ENCODE measurements at places on chromosomes 1 and 21.

- no peak for DNase-seq
Observed at GRCh38 chr1:184810735-184811343, 56.2 kb upstream of the EDEM3 start.

- no peak for DNase-seq
Observed at GRCh38 chr1:71166178-71167173, 85.6 kb upstream of the ZRANB2 start.

DNA sequence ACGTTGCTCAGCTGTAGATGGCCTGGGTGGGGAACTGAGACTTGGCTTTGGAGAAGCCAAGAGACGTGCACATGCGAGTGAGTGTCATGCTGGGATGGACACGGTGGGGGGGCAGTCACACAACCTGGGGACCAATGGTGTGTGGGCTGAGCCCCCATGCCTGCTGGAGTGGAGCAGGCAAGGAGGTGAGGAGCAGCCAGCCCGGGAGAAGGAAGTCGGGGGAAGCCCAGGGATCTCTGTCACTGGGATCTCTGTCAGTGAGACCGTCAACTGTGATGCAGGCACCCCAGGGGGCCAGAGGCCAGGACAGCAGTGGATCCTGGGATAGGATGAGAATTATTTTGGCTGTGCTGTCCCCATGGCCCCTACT, 11.0 kb upstream of the ZNF669 start:
- DNase-seq: no peak

DNA sequence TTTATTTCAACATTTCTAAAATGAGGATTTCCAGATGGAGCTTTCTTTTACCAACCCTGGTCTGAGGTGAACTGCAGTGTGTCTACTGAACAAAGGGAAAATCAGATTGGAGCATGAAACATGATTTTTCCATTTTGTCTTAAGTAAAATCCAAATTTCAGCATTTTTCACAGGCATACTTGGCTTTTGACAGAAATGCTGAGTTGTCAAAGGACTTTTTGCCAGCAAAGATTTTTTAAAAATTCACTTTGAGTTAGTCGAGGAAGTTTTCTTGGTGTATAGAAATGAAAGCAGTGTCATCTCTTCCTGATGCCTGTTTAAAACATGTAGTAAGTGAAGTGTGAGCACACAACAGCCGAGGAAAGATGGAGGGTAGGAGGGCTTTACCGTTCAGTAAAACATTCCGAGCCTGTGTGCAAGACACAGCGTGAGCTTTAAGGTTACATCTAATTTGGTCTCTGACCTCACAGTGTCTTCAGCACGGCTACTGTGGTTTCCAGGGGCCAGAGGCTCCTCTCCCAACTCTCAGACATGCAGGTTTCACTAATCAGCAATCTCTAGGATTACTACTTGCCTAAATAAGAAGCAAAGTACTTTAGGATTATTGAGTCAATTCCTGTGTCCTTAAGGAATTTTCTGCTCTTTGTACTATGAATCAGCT, 45.9 kb downstream of the SAMD13 start:
- no peak for DNase-seq

GRCh38 chr1:22861764-22862440, 110.8 kb downstream of the LACTBL1 start:
- peak; percentile 26 for DNase-seq

- no peak for DNase-seq
Observed at GRCh38 chr1:32965251-32965747, 690 bp upstream of the RNF19B start.

DNA sequence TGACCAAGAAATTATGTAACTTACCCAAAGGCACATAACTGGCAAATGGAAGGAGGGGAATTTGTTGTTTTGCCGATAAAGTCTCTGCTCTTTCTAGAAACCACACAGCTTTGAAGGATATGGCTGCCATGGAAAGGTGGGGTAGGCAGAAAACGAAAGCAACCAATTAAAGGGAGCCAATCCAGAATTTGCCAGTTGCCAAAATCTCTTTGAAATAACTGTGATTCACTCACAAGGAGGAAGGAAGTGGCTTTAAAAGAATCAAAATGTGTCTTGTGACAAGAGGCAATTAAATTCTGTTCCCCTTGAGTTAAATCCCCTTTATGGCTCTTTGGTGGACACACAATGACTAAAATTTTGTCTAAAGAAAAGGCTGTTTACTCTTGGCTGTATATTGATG, 61.2 kb upstream of the CCDC190 start:
- DNase-seq: no peak

DNA sequence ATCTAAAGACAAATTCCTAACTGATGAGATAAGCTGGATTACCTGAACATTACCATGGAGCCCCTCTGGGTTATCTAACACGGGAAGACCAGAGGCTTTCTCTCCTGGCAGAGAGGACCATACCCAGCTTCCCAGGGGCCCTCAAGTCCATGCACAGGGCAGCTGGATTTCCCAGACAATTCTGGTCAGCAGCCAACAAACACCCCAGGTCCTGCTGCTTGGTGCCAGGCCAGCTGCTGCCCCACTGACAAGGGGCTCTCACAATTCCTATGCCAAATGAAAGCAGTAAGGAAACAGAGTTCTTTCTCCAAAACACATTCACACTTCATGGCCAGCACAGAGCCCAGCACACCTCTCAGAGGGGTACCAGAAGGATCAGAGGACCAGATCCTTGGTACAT, 114.2 kb downstream of the HLCS start:
- no peak for DNase-seq

GRCh38 chr1:30904962-30905335, 3.6 kb downstream of the SDC3 start:
- no peak for DNase-seq

GRCh38 chr1:29282924-29283803, 46.8 kb downstream of the PTPRU start:
- DNase-seq: peak; percentile 39

DNA sequence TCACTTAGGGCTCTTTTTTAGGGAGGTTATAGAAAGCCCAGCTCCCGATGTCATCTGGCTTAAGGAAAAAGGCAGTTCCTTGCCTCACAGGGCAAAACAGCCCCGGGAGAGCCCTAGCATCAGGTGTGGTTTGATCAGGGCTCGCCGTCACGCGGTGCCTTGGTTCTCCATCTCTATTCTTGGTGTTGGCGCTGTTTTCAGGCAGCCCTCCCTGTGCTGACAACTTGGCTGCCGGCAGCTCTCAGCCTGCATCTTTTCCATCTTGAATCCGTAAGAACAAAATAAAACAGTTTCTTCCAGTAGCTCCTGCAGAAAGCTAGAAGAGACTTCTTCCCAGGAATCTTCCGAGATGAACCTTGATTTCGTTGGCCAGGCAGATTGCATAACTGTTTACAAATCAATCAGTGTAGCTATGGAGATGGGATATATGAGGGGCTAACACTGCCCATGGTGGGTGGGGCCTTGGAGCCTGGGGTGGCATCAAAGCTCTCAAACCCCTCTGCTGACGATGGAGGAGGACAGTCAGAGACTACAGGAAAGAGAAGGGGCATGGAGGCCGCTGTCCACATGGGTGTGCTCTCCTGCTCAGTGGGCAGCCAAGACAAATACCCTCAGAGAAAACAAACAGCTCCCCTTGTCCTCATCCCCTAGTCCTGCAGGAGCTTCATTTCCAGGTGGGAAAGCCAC, 370.7 kb upstream of the C1orf174 start:
- no peak for DNase-seq

- no peak for DNase-seq
Observed at GRCh38 chr1:76250271-76250670, 175.7 kb downstream of the ST6GALNAC3 start.

- no peak for DNase-seq
Observed at GRCh38 chr1:97802011-97802410, 118.8 kb downstream of the DPYD start.

DNA sequence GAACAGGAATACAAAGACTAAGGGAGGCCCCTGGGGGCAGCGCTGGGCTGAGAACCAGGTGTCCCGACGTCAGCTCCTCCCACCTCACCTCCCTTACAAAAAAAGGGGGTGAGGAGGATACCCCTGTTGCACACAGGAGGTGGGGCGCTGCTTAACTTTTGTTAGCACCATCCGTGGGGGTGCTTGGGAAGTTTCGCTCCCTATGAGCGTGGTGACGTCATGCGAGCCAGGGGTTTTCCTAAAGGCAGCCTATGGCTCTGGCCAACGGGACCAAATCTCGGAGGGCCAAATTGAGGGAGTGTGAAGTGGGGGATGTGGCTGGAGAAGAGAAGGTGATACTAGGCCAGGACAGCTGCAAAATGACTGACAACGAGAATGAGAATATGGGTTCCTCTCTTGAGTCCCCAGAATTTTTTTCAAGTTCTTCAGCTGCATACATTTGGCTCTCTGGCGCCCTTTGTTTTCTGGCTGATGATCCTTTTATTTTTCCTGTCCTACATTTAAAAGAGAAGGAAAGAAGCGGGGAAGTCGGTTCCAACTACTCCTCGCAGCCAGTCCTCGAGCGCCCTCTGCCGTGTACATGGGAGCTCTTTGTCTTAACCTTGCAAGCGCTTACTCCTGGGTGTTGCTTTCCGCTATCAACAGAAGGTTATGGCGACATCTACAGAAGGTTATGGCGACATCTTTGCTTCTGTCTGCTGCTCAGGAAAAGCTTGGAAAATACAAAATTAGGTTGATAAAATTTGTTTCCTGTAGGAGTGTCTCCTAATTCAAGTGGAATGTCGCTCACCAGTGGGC, 48.0 kb upstream of the ZC3H11B start:
- peak; percentile 62 for DNase-seq

- no peak for DNase-seq
Observed at GRCh38 chr21:36377391-36377842, 7.8 kb upstream of the CHAF1B start.

GRCh38 chr1:94315552-94316116, 78.2 kb upstream of the ARHGAP29 start:
- DNase-seq: no peak

GRCh38 chr1:88973520-88974137, 18.8 kb downstream of the KYAT3 start:
- no peak for DNase-seq

GRCh38 chr1:153946622-153947241, at the start of gene DENND4B:
Gene DENND4B, minus strand, starts transcription at chr1:153946718. Its CDS starts 2,344 bp downstream, at chr1:153944374.
- DNase-seq: peak; percentile 76

DNA sequence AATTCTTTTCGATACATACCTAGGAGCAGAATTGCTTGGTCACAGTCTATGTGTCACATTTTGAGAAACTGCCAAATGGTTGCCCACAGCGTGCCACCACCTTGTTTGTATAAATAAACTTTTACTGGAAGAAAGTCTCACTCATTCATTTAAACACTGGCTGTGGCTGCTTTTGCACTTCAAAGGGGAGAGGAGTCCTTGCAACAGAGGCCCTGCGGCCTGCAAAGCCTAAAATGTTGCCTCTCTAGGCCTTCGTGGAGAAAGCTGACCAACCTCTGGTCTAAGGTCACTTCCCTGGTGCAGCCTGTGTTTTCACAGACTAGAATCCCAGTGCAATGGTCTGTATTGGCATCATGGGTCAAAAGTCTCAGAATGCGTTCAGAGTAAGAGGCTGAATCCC, 8.3 kb downstream of the RIPK4 start:
- no peak for DNase-seq

GRCh38 chr1:182867861-182868260, 28.7 kb downstream of the DHX9 start:
- DNase-seq: no peak

DNA sequence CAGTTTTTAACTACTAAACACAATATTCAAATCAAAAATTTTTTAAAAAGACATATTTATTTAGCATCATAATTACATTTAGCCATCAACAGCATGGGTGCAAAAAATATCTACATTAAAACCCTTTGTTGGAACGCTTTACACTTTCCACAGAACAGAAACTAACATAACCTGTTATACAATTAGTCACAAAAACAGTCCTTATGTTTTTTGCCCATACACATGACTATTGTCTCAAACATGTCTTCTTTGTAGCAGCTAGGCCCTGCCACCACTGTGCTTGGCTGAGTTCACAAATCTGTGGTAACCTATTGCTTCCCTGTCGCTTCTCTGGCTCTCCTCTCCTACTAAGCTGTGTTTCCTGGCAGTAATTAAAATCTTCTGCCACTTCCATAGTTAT, 1350.0 kb upstream of the ADGRL2 start:
- DNase-seq: no peak

- DNase-seq: peak; percentile 35
Observed at GRCh38 chr1:23216771-23217420, 406 bp downstream of the HTR1D start.

DNA sequence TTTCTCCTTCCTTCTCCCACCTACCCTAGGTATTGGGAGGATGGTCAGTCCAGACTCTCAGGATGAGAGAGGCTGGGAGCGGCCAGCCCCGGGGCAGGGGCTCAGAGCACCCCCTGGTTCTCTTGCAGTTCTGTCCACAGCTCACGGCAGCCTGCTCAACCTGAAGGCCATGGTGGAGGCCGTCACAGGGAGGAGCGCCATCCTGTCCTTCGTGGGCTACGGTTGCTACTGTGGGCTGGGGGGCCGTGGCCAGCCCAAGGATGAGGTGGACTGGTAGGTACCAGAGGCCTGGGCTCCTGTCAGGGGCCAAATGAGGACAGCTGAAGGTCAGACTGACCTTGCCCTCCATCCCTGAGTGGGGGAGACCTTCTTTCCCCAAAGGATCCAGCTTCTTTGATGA, 4.2 kb downstream of the PLA2G2F start:
- no peak for DNase-seq

- no peak for DNase-seq
Observed at GRCh38 chr1:221874285-221875003, 132.6 kb upstream of the DUSP10 start.

- DNase-seq: peak; percentile 36
Observed at GRCh38 chr1:228647523-228648444, 87.5 kb upstream of the RHOU start.

GRCh38 chr1:25063591-25064416, 133.7 kb upstream of the RUNX3 start:
- no peak for DNase-seq

DNA sequence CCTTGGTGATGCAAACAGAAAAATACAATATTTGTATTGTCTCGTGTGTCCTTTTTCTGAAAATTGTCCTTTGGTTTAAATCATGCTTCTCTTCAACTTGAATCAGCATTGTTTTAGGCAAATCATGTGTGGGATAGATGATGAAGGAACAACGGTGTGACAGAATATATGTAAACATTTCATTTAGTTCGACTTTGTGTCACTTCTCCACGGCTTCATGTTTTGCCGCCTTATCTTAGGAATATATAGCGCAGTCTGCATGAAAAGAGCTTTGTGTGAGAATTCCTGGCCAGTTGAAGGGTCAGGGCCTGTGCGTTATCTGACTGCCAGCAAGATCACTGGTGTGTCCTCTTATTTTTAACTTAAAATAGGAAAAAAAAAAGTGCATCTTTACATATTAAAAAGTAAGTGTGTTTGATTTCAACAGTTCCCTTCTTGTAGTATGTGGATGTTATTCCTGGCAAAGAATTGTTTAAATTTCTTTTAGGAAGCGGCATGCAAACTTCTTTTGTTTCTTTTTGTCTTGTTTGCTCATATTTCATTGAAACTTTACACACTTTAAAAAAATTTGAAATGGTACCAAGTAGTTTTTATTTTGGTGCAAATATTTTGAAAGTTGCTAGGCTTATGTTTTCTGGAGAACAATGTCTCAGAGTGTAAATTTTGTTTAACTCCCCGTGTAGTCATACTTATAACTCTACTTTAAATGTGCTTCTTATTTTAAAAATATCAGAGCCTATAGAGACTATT, 465.2 kb downstream of the USP25 start:
- no peak for DNase-seq

All from activated CD4-positive, alpha-beta T cell treated with anti-CD3 and anti-CD28 coated beads, Interleukin-2, amount 50 U/mL, for 48 hours (primary cell).